ENCODE measurements at places on chromosomes 1 and 21.

DNA sequence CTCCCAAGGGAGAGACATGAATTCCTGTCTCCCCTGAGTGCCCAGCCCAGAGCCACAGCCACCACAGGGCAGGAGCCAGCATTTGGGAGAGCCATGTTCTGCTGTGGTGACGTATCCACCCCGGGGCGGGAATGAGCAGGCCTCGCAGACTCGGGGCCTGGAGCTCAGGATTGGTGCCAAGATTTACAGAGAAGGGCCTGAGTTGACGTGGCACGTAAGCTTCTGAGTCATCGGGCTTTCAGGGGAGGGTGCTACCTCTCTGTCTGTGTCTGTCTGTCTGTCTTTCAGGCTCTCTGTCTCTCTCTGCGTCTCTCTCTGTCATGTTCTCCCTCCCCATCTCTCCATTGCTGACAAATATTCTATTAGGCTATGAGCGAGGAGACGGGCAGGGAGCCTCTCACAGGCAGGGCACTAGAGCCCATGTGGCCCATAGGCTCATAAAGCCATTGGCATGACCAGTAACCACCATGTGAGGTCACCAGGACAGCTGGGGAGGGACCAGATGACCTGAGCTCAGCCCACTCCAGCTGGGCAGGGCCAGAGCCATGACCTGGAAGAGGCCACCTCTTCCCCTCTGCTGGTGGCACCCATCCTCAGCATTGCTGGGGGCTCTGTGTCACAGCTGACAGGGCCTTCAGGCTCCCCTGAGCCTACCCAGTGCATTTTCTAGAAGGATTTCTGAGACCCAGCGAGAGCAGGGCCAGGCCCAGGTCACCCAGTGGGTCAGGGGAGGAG, 300.0 kb upstream of the VAMP3 start:
- no peak for DNase-seq

DNA sequence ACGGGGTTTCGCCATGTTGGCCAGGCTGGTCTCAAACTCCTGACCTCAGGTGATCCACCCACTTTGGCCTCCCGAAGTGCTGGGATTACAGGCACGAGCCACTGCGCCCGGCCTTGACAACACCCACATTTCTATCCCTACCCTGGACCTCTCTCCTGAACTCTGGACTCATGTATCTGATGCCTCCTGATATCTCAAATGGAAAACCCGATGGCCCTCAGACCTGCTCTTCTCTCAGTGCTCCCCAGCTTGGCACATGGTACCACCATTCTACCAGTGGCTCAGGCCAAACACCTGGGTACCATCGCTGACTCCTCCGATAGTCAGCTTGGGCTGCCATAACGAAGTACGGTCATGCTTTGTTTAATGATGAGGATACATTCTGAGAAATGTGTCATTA, 8.5 kb upstream of the RHBG start:
- no peak for DNase-seq

GRCh38 chr1:42931108-42931539, 27.5 kb downstream of the SLC2A1 start:
- peak; percentile 72 for DNase-seq

DNA sequence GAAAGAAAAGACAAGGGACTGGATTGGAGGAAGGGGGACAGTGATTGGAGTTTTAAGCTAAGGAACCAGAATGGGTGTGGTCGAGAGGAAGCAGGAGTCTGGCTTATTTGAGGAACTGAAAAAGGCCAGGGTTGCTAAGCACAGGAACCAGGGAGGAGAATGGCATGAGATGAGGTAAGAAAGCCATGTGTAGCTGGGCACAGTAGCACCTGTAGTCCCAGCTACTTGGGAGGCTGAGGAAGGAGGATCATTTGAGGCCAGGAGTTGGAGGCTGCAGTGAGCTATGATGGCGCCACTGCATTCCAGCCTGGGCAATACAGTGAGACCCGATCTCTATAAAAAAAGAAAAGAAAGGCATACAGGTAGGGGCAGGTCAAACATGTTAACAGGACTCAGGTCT, 8.1 kb upstream of the KHDRBS1 start:
- DNase-seq = no peak

GRCh38 chr1:25472471-25472870, 41.8 kb downstream of the MACO1 start:
- DNase-seq = no peak

DNA sequence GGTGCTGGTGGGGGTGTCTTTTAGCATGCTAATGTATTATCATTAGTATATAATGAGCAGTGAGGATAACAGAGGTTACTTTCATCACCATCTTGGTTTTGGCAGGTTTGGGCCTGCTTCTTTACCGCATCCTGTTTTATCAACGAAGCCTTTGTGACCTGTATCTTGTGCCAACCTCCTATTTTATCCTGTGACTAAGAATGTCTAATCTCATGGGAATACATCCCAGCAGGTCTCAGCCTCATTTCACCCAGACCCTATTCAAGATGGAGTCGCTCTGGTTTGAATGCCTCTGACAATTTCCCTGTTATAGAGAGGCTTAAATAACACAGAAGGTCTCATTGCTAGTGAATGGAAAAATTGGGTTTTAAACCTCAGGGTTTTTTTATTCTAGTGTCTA, 300.8 kb upstream of the PROX1 start:
- DNase-seq = no peak

GRCh38 chr21:34669149-34669879, 520 bp downstream of the CLIC6 start:
- peak; percentile 67 for DNase-seq

DNA sequence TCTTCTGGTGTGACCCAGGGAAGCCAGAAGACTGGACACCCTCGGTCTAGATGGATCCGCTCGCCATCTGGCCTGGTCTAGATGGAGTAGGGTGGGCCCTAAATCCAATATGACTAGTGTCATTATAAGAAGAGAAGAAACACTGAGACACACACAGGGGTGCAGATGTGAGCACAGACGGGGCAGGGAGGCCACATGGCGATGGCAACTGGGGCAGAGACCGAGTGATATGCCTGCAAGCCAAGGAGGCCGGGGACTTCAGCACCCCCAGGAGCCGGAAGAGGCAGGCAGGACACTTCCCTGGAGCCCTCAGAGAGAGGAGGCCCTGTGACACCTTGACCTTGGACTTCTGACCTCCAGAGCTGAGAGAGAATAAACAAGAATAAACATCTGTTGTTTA, 5.6 kb upstream of the TFF3 start:
- no peak for DNase-seq

- no peak for DNase-seq
These were observed 118.2 kb upstream of the HOOK1 start for GRCh38 chr1:59696421-59697115.

GRCh38 chr1:8794605-8795004, 22.8 kb downstream of the RERE start:
- no peak for DNase-seq

DNA sequence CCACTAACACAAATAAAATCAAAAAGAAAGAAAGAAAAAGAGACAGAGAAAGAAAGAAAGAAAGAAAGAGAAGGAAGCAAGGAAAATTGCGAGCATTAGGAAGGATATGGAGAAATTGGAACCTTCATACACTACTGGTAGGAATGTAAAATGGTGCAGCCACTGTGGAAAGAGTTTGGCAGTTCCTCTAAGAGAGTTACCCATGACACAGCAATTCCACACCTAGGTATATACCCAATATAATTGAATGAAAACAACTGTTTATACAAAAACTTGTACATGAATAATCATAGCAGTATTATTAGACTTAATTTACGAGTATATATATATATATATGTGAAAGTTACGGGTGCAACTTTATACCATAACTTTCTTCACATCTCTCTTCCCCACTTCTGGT, 4.1 kb upstream of the LYPD8 start:
- DNase-seq = no peak

DNA sequence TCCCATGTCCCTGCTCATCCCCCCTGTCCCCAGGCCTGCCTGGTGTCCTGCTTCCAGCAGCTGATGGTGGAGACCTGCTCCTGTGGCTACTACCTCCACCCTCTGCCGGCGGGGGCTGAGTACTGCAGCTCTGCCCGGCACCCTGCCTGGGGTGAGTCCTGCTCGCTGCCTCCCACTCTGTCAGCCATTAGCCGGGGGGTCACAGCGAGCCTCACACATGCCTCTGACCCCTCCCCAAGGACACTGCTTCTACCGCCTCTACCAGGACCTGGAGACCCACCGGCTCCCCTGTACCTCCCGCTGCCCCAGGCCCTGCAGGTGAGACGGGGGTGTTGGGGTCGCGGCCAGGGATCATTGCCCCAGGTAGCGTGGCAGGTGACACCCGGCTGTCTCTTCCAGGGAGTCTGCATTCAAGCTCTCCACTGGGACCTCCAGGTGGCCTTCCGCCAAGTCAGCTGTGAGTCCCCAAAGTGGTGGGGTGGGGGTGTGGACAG, 10.0 kb downstream of the SCNN1D start:
- DNase-seq = peak; percentile 89

DNA sequence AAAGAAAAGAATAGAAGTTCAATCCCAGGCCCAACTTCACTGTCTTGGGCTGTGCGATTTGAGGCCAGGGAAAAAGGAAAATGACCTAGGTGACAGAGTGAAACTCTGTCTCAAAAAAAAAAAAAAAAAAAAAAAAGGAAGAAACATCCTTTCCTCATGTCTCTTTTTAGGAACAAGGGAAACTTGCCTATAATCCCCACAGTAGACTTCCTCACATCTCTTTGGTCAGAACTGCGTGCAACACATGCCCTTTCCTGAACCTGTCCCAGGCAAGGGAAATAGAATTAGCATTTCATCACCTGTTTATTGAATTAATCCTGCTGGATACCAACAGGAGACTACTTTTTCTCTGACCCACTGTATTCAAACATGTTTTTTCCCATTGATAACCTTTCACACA, 2.3 kb downstream of the DCST1 start:
- DNase-seq = no peak

GRCh38 chr1:220321758-220322157, 49.5 kb upstream of the RAB3GAP2 start:
- no peak for DNase-seq

DNA sequence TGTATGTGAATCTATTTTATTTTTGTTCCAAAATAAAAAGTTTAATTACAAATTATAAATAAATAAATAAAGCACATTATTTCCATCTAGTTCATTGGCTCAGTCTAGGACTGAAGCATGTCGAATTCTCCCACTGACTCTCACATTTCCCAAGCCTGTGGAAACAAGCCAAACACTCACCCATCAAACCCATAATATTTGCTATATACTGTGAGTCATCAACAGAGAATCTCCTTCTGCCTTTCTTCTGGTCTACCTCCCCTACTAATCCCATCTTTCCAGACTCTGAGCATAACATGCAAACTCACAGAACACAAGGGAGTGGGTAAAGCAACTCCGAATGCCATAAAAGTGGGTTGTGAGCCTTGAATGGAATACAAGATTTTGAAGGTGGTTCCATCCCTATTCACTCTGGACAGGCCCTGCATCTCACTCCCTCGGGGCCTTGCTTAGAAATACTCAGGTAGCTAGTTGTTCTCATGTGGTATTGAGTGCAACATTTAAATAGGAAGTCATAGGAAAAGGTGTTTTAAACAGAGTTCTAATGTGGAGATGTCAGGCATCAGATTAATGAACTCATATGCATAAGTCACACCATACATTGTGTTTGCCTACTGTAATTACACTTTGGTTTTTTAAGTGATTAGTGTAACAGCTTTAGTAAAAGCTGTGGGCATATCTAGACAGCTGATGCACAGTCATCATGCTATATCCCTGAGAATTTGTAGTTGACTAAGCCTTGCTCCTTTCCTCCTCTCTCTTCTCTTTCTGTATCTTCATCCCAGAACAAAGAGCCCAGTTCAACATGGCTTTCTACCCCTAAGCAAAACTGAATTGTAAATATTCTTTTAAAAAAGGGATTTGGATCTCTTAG, 47.0 kb downstream of the F5 start:
- no peak for DNase-seq

GRCh38 chr1:101242324-101243050, 5.7 kb downstream of the S1PR1 start:
- no peak for DNase-seq

GRCh38 chr1:161836018-161836417, 69.9 kb downstream of the ATF6 start:
- no peak for DNase-seq

- DNase-seq = no peak
These were observed 1.3 kb downstream of the GPA33 start for GRCh38 chr1:167088746-167089417.

GRCh38 chr1:55211863-55212262, 3.3 kb downstream of the USP24 start:
- DNase-seq = no peak

DNA sequence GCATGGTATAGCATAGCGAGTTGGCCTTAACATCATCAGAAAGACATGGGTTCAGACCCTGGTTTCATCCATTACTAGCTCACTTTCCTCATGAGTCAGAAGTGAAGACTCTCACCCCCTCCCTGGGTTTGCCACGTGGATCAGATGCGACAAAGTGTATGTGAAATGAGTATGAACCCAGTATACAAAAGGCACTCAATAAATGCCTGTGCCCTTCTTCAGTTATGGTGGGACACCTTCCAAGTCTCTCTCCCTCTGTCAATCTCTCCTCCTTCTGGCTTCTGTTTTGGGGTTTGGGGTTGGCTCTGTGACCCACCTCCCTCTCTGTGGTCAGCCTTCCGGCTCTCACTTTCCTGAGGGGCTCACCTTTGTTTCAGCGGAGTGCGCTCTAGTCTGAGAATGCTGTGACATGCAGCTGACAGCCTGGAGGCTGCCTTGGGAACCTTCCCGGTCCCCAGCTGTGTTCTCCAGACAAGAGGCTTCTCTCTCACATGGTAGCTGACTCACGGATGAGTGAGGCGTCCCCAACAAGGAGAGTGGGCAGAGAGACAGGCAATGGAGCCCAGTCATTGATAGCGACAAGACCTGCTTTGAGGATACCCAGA, 155.0 kb upstream of the EDN2 start:
- DNase-seq = no peak

- no peak for DNase-seq
These were observed 81.4 kb downstream of the TGFBR3 start for GRCh38 chr1:91804546-91805023.

DNA sequence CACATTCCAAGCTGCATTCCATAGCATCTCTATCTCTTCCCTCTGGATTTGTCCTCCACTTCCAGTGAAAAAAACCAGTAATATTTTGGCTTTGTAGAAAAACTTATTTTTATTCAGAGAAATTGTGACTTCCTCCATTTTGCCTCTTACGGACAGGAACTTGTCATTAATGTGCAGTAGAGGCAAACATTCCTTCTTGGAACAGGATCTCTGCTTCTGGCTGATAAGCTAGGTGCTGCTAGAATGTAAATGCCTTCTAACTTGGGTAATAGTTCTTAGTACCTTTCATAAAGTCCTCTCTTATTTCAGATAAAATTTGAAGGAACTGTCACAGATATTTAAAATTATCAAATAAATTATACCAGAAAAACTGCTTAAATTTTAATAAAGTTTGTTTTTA, 707.8 kb downstream of the USP25 start:
- no peak for DNase-seq

DNA sequence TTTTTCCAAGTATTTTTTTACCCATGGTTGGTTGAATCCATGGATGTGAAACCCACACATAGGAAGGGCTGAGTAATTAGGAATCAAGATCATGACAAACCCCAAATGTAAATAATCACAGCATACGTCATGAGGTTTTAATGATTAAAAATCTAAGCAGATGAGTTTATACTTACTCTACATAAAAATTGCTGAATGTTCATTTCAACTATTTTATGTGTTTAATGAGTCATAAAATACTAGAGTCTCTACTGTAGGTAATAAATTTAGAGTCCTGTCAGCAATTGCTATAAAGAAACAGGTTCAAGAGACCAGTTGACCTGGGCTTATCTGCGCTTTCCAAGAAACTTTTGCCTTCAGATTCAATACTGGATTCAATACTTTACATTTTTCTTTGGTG, 18.2 kb downstream of the CTH start:
- no peak for DNase-seq

All from GM12891 (cell line).